ENCODE measurements at places on chromosomes 6 and 20.

GRCh38 chr20:45433316-45433715 is 17.4 kb downstream of the PIGT start:
- no peak for DNase-seq

GRCh38 chr6:47290124-47290834 is 19.4 kb downstream of the TNFRSF21 start:
- DNase-seq: no peak

GRCh38 chr6:108117427-108118358 is 43.2 kb upstream of the OSTM1 start:
- no peak for DNase-seq

DNA sequence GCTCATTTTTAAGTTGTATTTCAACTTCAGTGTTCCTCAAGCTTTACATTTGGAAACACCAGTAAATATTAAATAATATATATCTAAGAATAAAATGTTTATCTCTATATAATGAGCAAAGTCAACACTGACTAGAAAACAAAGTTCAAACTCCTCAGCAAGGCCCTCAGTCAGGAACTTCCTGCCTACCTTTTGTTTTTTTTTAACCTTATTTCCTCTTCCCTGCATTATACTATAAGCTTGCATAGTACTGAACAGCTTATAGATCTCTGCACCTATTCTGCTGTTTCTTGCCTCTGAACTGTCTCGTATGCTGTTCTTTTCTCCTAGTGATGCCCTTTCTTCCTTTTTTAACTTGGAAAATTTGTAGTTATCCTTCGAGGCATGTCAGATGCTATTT is 29.6 kb downstream of the ADGB start:
- no peak for DNase-seq

- no peak for DNase-seq
These were observed 236.0 kb upstream of the STXBP5 start for GRCh38 chr6:146968041-146968760.

- DNase-seq: no peak
These were observed 33.8 kb upstream of the RREB1 start for GRCh38 chr6:7073821-7074525.
